ENCODE measurements at places on chromosomes 2 and 18.
A peak's percentile ranks its signal among the peaks of the same experiment; 100 is the strongest.

GRCh38 chr18:54169431-54170403 lies 54.8 kb downstream of the MBD2 start:
- no peak for DNase-seq

- no peak for DNase-seq
These were observed 26.8 kb downstream of the TNP1 start for GRCh38 chr2:216833061-216833460.

DNA sequence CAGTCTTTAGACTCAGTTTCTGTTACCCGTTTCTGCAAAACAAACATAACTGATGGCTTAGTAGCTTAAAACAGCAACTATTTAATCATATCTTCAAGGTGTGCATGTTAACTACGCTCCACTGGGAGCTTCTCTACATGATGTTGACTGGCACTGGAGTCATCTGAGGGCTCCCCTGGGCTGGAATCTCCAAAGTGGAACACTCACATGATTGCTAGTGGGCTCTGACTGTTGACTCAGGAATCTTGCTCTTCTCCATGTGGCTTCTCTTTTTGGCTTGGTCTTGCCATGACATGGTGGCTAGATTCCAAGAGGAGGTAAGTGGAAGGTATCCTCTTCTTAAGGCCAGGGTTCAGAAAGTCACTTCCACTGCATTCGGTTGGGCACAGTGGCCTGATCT lies 160.8 kb downstream of the PMAIP1 start:
- DNase-seq: no peak

GRCh38 chr2:232126301-232127099 lies 165.0 kb downstream of the DIS3L2 start:
- no peak for DNase-seq

DNA sequence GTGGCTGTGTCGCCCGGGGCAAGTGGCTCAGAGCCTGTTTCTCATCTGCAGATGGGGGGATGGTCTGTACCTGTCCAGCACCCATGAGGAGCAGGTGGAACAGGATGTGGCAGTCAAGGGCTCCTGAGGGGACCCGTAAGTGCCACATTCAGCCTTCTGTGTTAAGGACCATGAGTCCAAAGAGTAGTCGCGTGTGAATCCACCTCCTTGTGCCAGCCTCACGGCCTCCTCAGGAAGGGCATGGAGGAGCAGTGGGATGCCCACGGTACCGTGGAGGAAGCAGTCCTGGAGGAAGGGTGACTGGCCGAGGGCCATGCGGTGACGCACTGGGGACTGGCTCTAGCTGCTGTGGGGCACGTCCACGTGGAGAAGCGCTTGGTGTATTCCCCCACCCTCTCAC lies 61.1 kb downstream of the ODC1 start:
- no peak for DNase-seq

GRCh38 chr2:37615804-37616676 lies 55.4 kb downstream of the CDC42EP3 start:
- DNase-seq: no peak

DNA sequence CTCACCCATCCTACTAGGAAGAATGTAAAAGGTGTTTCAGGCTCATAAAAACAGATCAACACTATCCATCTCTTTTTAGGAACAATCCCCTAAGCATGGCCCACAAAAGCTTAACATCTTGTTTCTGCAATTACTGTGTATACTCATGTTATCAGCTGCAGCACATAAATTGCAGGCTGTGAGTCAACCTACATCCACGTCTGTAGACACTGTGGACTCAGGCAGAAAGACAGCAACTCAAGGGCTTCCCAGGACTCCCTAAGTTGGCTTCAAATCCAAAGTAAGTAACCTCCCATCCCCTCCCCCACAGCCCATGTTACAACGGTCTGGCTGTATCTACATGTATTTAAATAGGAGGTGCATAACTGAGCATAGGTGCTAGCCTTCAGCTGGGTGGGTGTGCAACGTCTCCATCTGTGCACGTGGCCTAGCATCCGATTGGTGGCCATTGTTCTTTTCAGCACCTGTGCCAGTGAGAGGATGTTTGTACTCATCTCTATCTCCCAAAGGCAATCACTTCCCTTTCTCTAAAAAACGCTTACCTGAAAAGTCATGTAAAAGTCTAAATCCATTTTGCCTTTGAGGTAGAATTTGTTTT lies 30.1 kb downstream of the UXS1 start:
- DNase-seq: no peak

GRCh38 chr2:102367331-102367971 lies 11.9 kb downstream of the IL18R1 start:
- DNase-seq: no peak

GRCh38 chr18:79897940-79898625 lies 53.4 kb downstream of the SLC66A2 start:
- no peak for DNase-seq

- no peak for DNase-seq
These were observed 324.0 kb downstream of the TXNL1 start for GRCh38 chr18:56314396-56314795.

DNA sequence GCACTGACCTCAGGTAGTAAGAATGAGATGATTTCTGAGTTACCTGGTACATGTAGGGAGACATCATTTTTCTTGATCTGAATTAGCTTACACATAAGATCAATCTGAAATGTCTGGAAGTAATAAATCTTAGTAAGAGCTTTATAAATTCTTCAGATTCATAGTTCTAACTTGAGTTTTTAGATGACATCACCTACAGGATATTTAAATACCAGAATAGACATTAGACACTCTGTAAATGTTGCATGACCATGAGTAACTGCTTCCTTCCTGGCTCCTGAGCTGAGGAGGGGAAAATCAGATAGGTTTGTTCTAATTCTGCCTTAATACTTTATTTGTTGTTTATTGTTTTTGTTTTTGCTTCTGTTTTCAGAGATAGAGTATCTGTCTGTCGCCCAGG lies 181.8 kb downstream of the PHLPP1 start:
- no peak for DNase-seq

DNA sequence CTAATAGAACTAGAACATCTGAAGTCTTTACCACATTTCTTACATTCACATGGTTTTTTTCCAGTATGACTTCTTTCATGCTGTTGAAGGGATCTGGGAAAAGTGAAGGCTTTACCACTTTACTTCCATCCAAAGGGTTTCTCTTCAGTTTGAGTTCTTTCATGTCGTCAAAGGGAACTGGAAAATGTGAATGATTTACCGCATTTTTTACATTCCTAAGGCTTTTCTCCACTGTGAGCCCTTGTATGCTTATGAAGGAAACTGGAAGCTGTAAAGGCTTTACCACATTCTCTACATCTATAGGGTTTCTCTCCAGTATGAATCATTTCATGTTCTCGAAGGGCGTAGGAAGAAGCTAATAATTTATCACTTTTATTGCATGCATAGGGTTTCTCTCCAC lies 46.7 kb downstream of the NBEAL1 start:
- no peak for DNase-seq

DNA sequence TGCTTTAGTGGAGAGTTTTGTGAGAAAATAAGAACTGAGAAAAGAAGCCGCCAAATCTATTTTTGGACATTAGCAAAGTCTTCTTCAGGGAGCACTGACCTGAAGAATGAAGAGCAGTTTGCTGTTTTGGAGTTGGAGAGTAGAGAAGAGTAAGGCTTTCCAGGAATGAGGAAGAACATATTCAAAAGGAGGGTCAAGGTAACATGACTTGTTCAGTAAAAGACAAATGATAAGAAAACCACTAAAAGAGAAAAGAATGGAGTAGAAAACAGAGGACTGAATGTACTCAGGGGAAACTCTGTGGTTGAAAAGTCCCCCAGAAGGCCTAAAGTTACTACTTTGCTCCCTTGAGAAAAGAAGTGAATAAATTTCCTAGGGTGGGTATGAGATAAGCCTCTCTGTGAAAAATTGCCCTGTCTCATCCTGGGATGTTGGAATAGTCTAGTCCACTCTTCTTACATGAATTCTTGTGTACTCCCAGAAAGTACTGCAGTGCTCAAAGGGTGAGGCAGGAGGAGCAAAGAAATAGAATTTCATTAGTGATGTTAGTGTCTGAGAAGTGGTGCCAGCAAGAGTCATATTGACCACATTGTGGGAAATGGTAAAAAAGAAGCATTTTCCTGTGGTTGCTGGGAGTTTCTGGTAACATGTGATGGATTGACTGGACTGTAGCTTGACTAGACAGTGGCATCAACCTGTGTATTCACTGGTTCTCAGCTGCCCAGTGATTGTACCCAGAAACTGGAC lies 27.8 kb downstream of the MBD5 start:
- DNase-seq: no peak

DNA sequence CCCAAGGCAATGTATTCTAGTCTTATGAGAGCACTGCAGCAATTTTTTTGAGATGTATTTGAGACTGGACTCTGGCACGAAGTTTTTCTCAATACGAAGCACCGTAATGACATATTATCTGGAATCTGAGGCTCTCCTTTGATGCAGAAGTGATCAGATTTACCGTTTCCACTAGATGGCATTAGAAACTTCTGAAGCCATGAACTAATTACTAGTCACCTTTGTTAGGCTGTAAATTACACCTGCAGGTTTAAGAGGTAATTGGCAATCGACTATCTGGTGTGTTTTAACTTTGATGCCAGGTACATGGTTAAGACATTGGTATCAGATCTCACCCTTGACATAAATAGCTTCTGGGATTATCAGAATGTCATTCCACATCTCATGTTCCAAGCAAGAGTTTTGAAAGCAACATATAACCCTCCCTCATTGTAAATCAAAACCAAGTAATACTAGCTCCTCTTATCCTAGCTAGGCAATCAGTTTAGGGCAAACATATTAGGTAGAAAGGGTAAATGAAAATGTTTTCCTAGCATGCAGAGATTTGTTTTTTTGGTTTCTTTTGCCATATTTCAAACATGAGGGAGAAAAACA lies 254.6 kb upstream of the SPRED2 start:
- DNase-seq: no peak

DNA sequence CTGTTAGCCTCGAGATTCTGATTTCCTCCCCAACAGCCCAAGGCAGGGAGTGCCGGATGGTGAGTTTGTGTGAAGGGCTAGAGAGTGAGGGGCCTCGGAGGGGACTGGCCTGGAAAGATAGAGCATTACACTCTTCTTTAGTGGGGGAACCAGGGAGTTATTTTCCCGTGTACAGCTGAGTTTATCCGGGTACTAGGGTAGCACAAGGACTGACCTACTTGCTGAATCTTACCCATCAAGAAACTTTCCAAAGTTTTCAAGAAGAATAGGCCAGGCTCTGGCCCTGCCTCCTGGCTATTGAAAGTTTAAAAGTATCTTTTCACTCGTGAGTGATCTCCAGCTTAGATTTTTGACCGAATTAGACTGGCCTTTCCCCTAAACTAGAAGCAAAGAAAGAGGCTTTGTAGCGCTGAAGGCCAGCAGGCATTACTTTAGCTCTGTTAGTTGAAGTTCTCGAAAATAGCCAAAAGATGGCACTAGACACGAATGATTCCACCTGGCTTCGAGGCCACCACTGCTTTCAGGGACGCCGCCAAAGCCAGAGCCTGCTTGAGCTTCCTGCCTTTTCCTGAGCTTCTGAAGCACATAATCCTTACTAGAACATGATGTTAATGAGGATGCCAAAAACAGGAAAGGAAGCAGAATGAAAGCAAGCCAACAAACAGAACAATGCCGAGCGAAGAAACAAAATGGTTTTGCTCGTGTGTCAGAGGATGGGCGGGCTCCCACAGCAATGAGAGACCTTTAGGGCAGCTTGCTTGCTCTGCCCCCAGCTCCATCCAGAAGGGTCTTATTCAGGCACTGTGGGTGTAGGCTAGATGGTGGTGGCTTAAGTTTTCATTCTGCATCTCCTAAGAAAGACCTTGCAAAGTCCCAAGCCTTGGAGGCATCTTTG lies 55.8 kb downstream of the TSN start:
- peak; percentile 85 for DNase-seq

DNA sequence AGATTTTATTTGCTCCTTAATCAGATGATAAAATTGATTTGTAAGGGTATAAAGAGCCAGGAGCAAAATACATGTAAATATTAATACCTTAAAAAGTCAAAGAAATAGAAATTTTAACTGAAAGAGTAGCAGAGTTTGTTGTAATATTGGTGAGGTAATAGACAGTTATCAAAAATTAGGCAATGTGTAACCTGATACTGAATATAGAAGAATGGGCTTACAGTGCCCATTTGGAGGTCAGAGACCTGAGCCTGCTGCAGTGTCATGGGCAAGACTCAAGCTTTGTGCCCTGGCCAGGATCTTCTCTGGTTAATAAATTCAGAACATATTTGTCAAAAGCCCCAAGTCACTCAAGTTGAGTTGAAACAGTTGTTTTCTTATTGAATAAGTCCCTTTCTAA lies 29.7 kb upstream of the TMEM247 start:
- DNase-seq: no peak

DNA sequence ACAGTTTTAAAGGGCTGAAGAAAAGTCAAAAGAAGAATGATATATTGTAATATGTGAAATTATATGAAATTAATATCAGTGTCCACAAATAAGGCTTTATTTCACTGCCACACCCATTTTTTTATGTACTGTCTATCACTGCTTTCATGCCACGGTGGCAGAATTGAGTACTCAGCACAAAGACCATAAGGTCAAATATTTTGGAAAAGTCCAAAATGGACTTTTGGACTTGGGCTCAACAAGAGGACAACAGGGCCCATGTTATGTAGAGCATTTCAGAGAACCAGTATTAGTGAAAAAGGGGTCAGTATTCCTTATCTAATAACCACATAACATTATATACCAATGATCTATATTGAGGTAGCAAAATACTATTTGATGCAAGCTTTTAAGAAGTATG lies 427.2 kb downstream of the EPHA4 start:
- DNase-seq: no peak

GRCh38 chr2:112566104-112566503 lies 18.3 kb upstream of the CHCHD5 start:
- no peak for DNase-seq

- DNase-seq: no peak
These were observed 63.7 kb upstream of the MMADHC start for GRCh38 chr2:149651229-149651628.

- DNase-seq: no peak
These were observed 9.3 kb downstream of the EIPR1 start for GRCh38 chr2:3368261-3368722.

DNA sequence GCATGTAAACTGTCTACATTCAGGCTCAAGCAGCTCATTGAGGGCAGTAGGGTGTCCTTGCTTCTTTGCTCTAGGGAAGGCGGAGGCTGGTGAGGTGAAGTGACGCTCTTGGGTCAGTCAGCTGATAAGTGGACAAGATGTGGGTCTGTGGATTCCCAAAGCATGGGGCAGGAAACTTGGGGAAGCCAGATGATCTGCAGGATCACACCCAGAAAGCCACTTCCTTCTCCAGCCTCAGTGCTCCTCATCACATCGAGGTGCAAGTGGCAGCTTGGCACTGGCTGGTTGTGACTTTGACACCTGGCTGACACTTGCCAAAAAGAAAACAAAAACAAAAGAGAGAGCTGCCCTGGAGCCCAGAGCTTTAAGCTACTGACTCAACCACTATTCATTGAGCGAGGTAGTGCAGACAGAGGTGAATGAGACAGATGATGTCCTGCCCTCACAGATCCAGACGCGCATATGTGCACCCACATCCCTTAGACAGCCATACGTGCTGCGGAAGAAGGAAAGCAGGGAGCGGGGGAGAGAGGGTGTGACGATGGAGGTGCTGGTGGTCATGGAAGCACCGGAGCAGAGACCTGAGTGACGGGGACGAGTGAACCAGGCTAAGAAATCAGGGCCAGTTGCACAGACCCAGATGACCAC lies 3.1 kb upstream of the CIB4 start:
- no peak for DNase-seq

Data from NCI-H1694 (cell line).